MCF 10A (cell line): ENCODE measurements at places on chromosomes 16 and 17. TPM values are rescaled to one million over a fixed set of nuclear protein-coding genes. Genes with fewer than 3 reads are reported as not detected.

- no peak for DNase-seq
These were observed 11.3 kb downstream of the WWP2 start for GRCh38 chr16:69773260-69773947.

GRCh38 chr16:88003316-88003715 lies 52.1 kb downstream of the BANP start:
- DNase-seq, result no peak

DNA sequence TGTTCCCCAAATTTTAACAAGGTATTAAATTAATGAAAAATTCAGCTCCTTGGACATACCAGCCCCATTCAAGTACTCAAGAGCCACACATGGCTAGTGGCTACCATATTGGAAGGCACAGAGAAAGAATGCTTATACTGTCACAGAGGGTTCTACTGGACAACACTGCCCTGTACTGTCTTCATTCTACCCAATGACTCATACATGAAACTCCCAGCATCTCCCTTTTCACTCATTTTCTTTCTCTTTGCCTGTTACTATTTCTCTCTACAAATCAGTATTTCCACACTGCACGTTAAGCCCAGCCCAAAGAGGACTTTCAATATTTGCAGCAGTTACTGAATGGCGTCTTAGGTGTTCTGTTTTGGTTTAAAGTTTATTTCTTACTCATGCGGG lies 72.1 kb upstream of the RCVRN start:
- no peak for DNase-seq

DNA sequence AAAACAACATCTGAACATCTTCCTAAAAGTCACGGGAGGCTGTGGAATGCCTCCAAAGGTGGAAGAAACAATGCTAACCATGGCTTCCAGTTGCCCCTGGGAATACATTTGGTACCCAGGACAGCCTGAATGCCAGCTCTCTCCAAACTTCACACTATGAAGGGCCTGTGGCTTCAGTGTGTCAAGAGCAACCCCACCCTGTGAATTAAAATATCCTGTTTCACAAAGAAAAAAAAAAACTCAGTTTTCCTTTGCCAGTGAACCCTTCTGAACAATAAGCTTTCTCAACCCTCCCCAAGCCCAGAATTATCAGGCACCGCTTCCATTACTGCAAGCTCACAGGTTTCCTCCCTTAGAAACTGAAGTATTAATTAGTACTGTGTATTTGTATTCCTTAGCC lies 69.8 kb downstream of the SLC39A11 start:
- DNase-seq, result no peak

DNA sequence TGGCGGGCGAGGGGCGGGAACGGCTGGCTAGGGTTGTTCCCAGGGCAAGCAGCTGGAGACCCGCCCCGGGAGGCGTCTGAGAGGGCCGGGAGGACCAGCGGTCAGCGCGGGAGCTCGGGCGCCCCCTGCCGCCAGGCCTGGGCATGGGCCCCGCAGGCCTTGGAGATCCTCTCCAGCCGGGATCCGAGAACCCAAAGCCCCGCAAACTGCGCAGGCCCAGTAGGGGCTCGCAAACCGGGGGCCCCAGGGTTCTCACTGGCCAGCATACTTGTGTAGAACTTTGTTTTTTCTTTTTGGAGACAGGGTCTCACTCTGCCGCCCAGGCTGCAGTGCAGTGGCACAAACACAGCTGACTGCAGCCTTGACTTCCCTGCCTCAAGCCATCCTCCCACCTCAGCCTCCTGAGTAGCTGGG lies 20.8 kb upstream of the ZNF423 start:
- DNase-seq, result no peak

GRCh38 chr17:35795007-35795870 lies at the start of gene MMP28:
TSS of gene MMP28 (minus strand) at chr17:35795641. CDS start at chr17:35795377, 264 bp downstream.
- DNase-seq, result peak; percentile 53

DNA sequence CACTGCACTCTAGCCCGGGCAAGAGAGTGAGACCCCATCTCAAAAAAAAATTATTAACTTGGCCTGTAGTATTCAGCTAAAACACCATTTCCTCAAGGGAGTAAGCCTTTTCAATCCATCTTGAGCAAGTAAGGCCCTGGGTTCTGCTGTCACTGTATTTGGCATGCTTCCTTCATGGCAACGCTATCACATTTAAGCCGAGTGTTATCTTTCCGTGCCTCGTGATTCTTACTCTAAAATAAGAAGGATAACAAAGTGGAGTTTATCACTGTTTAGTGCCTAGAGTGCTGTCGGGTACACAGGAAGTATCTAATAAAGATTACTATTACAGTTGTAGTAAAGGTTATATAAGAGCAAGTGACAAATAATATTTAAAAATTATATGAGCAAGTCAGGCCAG lies 8.8 kb downstream of the VPS53 start:
- no peak for DNase-seq

DNA sequence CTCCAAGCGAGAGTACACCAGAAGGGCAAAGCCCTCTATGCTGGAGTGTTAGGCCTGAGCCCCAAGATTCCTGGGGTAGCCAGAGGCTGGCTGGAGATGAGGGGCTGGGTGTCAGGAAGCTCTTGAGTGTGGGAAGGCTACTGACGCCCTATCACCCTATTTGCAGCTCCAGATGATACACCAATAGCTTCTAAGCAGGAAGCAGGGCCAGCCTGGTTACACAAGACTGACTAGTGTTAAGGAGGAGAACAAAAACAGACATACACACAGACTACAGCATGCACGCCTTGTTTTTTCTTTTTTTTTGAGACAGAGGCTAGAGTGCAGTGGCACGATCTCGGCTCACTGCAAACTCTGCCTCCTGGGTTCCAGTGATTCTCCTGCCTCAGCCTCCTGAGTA lies 15.9 kb downstream of the POLR3K start:
- no peak for DNase-seq

- DNase-seq, result peak; percentile 71
These were observed 162.7 kb upstream of the CDC42EP4 start for GRCh38 chr17:73474370-73474988.

DNA sequence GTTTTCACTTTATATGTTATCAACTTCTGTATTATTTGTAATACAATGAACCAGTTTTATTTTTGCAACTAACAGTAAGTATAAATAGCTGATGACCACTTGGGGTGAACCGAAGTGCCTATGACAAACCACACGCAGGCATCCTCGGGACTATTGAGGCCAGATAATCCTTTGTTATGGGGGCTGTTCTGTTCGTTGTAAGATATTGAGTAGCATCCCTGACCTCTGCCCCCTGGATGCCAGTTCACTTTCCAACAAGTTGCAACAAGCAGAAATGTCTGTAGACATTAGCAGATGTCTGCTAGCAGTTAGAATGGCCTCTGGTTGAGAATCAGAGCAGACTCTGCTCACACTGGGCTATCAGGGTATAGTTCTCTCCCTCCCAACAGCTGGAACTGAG lies 277.0 kb downstream of the WWOX start:
- DNase-seq, result no peak

DNA sequence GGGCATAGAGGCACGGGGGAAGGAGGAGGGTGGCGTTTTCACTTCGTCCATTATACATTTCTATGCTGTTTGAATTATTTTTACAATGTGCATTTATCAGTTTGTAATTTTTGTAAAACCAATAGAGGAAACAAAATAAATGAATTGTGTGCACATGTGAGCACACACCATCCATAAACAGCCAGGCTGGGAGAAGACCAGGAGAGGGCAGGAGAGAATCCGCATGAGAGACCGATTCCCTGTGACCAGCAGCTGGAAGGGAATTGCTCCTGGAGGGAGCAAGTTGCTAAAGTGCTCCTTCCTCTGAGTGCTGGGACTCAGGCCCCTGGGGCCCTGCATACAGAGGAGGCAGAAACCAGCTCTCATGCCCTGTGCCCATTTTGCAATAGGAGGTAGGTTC lies 126.0 kb downstream of the ABCC12 start:
- no peak for DNase-seq

DNA sequence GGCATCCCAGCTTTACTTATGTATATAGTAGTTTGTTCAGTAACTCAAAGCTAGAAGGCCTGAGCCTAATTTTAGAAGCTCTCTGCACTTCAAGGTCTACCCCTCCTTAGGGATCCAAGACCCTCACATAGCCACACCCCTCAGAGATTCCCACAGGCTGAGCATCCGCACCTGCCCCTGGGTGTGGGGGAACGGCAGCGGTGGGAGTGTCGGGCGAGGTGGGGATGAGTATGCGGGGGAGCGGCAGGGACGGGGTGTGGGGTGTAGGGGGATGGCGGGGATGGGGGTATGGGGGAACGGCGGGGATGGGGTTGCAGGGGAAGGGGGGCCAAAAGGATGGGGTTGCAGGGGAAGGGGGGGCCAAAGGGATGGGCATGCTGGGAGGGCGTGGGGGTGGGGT lies 24.9 kb upstream of the BEAN1 start:
- DNase-seq, result no peak

GRCh38 chr16:10180771-10181163 lies 1.5 kb downstream of the GRIN2A start:
- no peak for DNase-seq

GRCh38 chr16:48426244-48427141 lies 41.3 kb upstream of the SIAH1 start:
- no peak for DNase-seq

GRCh38 chr17:21679256-21680146 lies 12.8 kb upstream of the KCNJ18 start:
- DNase-seq, result no peak

- DNase-seq, result peak; percentile 92
These were observed 12.7 kb upstream of the ALDOA start for GRCh38 chr16:30052671-30053372.

DNA sequence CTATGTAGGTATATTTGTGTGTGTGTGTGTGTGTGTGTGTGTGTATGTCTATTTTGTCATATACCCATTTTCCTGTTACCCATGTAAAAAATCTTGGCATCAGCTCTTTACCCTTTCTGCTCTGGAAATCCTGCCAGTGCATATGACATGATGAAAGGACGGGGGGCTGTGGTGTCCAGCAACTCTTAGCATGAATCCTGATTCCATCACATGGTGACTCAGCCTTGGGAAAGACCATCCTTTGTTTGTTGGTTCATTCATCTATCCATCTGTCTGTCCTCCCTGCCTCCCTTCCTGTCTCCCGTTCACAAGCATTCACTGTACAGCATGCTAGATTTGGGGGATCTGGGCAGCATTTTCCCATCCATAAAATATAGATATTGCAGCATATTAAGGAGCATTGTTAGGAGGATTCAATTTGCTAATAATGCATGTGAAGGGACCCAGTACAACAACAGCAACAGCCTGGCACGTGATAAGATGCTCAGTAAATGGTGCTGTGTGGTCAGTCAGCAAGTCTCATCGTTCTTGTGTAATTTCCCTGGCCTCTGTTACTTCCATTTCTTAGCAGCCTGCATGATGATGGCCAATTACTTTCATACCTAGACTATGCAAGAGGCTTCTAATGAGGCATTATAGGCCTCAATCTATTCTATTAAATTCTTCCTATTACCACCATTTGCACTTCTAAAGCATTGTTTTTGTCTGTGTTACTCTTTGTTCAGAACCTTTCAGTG lies 191.0 kb downstream of the PRKCA start:
- DNase-seq, result peak; percentile 69

GRCh38 chr16:64375391-64375980 lies 746.4 kb downstream of the CDH11 start:
- no peak for DNase-seq

GRCh38 chr17:28039251-28039650 lies 3.2 kb upstream of the NLK start:
- DNase-seq, result no peak

- DNase-seq, result peak; percentile 80
These were observed 8.0 kb upstream of the GNA13 start for GRCh38 chr17:65064452-65065019.

KRTAP9-8 gene
- total RNA-seq, result not detected in 2 replicates

KRT32 gene
- not detected in 2 replicates for total RNA-seq

CXCL16 gene
- total RNA-seq, result 16.7 and 20.6 TPM in 2 replicates

ADCY7 gene
- 32.9 and 61.5 TPM in 2 replicates for total RNA-seq

KRTAP9-2 gene
- total RNA-seq, result not detected in 2 replicates
